ENCODE measurements at places on chromosomes 11 and 22.

- no peak for DNase-seq
These were observed 116.3 kb downstream of the CCDC81 start for GRCh38 chr11:86491027-86491426.

- no peak for DNase-seq
These were observed 848.3 kb downstream of the TBC1D22A start for GRCh38 chr22:47610764-47611163.

- no peak for DNase-seq
These were observed 4.6 kb upstream of the BIRC3 start for GRCh38 chr11:102312667-102313066.

DNA sequence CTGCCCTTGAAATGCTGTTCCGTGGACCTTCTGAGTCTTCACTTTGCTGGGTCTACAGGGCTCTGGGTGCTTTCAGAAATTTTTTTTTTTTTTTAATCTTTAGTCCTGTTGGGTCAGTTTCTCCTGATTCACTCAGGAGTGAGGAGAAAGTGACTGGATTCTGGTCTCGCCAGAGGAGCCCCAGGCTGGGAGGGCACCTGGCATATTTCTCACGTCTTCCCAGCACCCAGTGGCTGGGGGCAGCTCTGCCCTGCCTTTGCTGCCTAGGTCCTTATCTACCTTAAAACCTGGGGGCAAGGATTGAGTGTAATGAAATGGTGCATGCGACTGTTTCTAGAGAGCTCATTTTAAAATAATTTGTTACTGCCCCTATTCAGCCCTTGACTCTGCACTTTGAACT lies 23.3 kb downstream of the SAMM50 start:
- no peak for DNase-seq

DNA sequence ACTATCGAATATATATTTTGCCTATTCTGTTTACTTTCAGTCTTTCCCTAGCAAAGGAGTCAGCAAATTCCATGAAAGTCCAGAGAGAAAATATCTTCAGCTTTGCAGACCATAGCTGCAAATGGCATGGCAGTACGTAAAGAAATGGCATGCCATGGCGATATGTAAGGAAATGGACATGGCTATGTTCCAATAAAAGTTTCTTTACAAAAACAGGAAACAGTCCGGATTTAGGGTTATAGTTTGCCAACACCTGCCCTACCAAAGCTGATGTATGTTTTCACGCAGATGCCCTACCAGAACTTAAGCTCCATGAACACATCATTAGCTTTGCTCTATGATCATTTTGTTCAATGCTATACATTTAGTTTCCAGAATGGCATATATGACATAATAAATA lies 19.5 kb downstream of the KIAA0930 start:
- no peak for DNase-seq

GRCh38 chr11:34204396-34205279 lies 99.2 kb downstream of the NAT10 start:
- no peak for DNase-seq

DNA sequence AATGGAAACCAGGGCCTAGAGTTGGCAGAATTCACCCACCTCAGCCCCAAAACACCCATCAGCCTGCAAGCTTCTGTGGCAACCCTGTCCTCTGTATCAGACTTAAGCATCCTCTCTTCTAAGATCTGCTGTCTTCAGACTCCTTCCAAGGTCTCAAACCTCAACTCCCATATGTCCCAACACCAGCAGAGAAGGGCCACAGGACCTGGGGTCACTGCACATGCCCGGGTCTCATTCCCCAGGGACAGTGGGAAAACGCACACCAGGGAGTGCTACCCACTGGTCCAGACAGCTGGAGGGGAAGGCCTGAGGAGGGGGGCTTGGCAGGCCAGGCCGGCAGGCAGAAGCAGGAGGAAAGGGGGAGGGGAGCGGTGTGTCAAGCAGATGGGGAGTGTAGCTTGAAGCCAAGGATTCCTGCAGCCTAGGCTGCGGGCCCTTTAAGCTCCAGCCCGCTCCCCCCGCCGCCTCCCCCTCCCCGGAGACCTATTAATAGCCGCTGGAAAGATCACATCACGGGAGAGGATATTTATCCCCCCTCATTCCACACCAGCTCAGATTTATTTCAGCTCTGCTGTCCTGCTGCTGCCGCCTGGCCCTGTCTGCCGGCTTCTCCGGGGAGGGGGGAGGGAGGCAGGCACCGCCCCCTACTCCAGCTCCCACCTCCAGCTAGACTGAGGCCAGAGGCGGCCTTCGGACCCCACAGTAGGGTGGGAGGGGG lies 16.7 kb downstream of the BCL9L start:
- DNase-seq = no peak

DNA sequence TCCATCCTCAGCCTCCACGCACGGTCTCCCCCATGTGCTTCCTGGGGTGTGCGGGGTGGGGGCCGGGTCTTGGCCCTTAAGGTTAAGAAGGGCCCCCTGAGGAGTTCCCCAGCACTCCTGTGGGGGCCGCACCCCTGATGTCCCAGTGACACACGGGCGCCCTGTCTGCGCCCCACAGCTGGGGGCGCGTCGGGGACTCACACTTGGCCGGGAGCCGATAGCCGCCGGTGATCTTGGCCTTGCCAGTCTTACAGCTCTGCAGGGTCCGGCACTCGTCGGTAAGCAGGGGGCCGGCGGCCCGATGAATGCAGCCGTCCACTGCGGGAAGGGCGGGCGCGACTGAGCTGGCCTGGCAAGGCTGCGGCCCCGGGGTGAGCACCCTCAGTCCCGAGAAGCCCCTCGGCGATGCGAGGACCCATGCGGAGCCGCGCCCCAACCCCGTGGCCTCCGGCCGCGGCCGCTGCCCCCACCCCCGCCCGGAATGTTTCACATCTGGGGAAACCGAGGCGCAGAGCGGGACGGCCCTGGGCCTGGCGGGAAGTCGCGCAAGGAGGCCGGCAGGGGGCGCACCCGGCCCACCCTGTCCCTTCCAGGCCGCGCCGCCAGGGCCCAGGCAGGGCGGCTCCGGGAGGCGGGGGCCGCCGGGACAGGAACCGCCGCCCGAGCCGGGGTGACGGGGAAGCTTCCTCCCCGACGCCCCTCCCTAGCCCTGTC lies 13.9 kb downstream of the OTUB1 start:
- DNase-seq = peak; percentile 76

GRCh38 chr22:26045051-26045450 lies 124.2 kb upstream of the SEZ6L start:
- no peak for DNase-seq

GRCh38 chr11:34358258-34358727 lies 483 bp upstream of the ABTB2 start:
- DNase-seq = no peak

- DNase-seq = no peak
These were observed 1.8 kb upstream of the PGA3 start for GRCh38 chr11:61201476-61201875.

DNA sequence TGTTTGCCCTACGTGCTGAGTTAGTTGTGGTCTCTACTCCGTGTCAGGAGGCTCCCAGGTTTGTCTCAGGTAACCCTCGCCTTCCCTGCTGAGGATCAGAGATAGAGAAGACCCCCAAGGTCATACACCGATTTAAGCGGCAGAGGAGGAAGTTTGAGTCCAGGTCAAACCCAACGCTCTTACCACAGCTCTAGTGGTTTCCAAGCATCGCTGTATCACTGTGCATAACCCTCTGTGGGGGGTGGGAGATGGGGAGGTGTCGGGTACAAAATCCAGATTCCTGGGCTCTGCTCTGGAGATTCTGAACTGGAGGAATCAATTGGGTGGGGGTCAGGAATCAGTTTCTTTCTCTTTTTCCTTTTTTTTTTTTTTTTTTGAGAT lies 627 bp downstream of the DNAJC4 start:
- no peak for DNase-seq

- no peak for DNase-seq
These were observed 48.9 kb downstream of the FAR1 start for GRCh38 chr11:13717331-13717730.

DNA sequence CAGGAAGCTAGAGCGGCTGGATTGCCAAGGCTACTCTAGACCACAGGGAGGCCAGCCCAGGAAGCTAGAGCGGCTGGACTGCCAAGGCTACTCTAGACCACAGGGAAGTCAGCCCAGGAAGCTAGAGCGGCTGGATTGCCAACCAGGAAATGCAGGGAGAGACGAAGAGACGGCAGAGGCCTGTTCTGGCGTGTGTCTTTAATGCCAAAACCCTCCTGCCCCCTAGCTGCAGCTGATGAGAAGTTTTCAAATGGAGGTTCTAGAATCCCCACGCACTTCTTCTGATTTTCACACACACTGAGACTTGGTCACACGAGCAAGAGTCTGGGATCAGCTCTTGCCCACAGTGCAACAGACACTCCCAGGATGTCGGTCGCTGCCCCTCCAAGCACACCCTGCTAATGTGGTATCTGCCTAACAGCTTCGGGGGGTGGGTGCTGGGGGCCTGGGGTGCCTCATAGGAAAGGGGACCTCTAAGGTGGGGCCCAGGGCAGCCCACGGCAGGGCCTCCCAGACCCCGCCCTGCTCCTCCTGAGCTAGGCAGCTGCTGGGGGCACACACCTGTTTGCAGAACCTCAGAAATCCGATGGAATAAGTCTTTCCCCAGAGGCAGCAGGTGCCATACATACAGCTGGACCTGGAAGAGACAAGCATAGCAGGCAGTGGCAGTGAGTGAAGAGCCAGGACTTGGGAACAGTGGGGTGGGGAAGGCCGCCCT lies 28.5 kb downstream of the MAFF start:
- DNase-seq = peak; percentile 57

- DNase-seq = no peak
These were observed 17.7 kb upstream of the TALDO1 start for GRCh38 chr11:729492-730074.

GRCh38 chr22:28341001-28341400 lies 338.6 kb downstream of the TTC28 start:
- DNase-seq = no peak

GRCh38 chr11:7982582-7983119 lies 4.5 kb upstream of the EIF3F start:
- DNase-seq = no peak

GRCh38 chr11:60530454-60531100 lies 15.4 kb downstream of the MS4A13 start:
- no peak for DNase-seq

- peak; percentile 74 for DNase-seq
These were observed 70.3 kb downstream of the TNRC6B start for GRCh38 chr22:40247976-40248375.

- no peak for DNase-seq
These were observed 9.8 kb upstream of the XKR3 start for GRCh38 chr22:16834971-16835370.

DNA sequence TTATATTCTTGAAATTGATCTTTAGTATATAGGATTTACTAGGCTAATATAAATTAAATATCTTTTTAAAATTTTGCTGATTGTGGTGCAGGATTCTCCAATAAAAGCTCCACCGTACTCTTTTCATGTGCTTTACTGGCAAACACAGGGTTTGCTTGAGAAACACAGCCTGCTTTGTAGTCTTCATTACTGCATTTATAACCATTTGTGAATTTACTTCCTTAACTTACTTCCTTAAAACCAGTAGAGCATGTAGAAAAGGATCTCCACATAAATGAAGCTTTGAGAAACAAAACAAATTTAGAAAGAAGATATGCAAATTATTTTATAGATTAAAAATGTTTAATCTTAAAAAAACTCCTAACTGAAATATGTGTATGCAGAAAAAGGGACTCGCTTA lies 28.8 kb downstream of the SWAP70 start:
- DNase-seq = no peak

- no peak for DNase-seq
These were observed 55.9 kb upstream of the BARX2 start for GRCh38 chr11:129319751-129320150.

DNA sequence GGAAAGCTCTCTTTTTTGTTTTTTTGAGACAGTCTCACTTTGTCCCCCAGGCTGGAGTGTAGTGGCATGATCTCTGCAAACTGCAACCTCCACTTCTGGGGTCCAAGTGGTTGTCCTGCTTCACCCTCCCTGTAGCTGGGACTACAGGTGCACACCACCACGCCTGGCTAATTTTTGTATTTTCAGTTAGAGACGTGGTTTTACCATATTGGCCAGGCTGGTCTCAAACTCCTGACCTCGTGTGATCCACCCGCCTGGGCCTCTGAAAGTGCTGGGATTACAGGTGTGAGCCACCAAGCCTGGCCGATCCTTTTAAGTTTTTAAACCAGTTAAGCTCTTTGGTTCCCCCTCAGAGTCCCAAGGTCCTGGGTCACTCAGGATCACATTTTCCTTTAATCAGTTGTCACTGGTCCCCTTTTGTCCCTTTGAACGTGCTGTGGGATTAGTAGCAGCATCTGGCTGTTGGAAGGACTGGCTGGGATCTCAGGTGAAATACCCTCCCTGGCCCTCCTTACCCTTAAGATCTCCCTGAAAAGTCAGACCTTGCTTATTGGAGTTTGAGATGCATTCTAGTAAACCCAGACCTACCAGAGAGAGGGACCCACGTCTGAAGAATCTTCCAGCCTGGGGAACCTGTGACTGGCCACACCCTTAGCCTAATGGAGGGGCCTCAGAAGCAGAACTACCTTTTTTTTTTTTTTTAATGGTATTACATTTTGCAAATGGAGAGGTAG lies 8.1 kb downstream of the MALAT1 start:
- DNase-seq = peak; percentile 79

- DNase-seq = no peak
These were observed 15.7 kb upstream of the MYO18B start for GRCh38 chr22:25726241-25726640.

DNA sequence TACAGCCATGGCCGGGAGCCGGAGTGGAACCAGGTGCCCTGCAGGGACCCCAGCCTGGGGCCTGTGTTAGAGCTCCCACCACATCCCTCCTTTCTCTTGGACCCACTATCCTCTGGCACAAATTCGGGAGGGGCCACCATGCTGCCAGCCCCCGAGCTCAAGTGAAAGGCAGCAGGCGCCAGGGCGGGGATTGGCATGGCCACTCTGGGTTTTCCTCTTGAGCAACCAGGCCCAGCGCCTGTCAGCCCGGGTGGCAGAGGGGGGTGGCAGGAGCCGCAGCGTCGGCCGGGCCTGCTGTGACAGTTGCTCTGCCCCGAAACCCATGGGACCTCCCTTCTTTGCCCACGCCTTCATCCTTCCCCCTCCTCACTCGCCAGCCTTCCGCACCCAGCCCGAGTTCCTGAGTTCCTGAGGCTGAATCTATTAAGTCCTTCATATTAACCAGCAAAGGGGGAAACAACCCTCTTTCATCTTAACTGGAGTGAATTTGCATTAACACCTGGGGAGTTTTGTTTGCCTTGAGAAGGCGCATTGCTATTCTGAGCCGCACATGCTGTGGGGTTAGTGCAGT lies 16.8 kb upstream of the CABP7 start:
- no peak for DNase-seq

DNA sequence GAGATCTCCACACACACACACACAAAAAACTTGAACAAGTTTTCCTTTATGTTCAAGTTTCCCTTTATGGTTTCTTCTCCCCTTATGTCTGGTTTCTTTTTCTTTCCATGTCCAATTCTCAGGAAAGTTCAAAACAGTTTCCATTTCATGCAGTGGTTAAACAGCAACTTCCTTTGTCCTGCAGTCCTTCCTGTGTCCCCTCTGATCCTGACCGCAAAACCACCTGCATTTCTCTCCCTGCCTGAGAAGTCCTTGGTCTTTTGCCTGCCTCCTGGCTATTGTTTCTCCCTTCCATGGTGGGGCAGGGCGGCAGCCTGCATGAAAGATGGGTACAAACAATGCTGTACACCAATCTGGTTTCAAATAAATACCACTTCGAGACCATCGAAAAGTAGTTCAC lies 58.3 kb upstream of the SORL1 start:
- DNase-seq = no peak
